ENCODE measurements at places on chromosomes 3 and 15. TPM values are rescaled to one million over a fixed set of nuclear protein-coding genes. Genes with fewer than 3 reads are reported as not detected.

The STAB1 gene
- 62.6 TPM for total RNA-seq

DNA sequence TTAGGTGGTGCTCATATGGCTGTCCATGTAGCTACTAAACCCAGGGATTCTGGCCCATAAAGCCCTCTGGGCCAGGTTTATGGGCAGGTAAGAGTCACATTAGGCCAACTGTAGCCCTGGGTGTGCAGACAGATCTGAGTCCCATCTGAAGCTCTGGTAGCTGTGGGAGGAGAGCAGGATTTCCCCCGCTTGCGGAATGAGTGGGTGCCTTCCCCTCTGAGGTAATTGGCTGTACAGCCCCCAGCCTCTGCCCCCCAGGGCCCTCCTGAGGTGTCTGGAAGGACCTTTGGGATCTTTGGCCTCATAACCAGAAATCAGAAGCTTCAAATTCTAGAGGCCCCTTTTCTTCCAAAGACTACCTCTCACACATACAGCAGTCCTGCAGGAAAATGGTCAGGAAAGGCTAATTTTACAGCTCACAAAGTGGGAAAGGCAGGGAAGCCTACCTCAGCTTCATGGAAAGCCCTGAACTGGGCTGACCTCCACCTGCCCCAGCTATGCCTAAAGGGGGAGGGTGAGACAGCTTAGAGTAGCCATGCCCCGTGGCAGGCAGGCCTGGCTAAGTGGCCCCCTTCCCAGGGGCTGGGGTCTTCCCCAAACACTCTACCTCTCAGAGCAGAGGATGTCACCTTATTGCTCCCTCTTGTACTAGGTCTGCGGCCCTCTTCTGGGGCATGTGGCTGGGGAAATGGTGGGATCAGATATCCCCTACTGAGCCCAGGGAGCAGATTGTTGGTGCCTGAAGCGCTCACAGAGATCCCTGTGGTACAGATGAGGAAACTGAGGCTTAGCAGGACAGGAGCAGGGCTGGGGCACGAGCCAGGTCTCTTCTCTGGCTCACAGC is 16.8 kb downstream of the HEMK1 start:
- no peak overlapping the region for H3K4me3 ChIP-seq
- no peaks in the 10 kb centered on the region for H3K36me3 ChIP-seq
- no peak for DNase-seq
- peaks cover 65% of the 10 kb centered on the region for H3K4me1 ChIP-seq
- H3K27ac ChIP-seq: no peak overlapping the region

The FOXB1 gene
- not detected for total RNA-seq

GRCh38 chr15:69647142-69647513 is 194.5 kb downstream of the RPLP1 start:
- H3K4me1 ChIP-seq: no peaks in the 10 kb centered on the region
- H3K36me3 ChIP-seq: no peaks in the 10 kb centered on the region
- no peak overlapping the region for H3K4me3 ChIP-seq
- no peak for DNase-seq
- H3K27me3 ChIP-seq: no peaks in the 10 kb centered on the region

The PPP1R14D gene
- not detected for total RNA-seq

All from right atrium auricular region (tissue), 2 donors.